HEK293T (cell line): ENCODE measurements at places on chromosomes 3 and 15.

DNA sequence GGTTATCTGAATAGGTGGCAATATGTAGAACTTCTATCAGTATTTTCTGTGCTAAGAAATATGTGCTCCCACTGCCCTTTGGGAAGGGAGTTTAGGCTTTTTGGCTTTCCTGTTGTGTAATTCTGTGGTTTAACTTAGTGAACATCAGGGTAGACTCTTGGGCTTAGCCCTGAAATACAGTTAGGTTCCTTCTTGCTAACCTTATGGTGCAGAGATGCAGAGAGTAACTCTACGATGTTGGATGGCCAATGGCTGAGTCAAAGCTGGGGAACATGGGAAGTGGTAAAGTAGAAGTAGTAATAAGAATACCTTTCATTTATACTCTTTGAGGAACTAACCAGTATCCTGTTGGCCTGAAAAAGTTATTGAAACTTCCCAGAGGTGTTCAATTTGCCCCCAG, 80.8 kb upstream of the IL12A start:
- no peak for DNase-seq

DNA sequence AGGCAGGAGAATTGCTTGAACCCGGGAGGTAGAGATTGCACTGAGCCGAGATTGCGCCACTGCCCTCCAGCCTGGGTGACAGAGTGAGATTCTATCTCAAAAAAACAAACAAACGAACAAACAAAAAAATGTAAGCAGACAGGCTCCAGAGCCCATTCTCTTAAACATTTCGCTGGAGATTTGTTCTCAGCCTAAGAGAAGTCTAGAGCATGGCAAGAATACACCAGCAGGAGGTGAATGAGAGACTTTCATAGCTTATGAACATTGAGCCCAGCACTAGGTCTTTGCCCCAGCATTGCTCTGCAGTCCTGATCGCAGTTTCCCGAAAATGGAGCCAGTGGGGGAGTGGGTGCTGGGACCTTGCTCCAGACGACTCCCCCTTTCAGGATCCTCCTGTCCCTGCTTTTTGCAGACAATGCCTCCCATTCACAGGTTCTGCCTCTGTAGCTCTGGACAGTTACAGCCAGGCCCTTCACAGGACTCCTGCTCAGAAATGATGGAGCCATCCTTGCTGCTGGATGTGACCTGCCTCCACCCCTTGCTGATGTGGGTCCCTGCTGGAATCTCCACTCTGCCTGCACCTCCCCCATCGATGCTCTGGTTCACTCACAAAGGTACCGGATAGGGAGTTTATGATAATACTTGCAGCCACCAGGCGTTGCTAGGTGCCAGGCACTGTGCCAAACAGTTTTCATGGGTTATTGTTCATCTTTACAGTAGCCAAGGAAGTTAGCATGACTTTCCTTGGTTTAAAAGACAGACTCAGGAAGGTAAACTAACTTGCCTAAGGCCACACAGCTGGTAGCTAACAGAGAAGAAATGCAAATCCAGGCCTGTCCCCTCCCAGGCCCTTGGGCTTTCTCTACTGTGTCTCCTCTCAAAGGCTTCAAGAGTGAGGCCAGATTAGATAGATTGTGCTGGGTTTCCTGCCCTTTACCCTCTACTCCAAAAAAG, 329.7 kb upstream of the TLE3 start:
- DNase-seq: no peak

DNA sequence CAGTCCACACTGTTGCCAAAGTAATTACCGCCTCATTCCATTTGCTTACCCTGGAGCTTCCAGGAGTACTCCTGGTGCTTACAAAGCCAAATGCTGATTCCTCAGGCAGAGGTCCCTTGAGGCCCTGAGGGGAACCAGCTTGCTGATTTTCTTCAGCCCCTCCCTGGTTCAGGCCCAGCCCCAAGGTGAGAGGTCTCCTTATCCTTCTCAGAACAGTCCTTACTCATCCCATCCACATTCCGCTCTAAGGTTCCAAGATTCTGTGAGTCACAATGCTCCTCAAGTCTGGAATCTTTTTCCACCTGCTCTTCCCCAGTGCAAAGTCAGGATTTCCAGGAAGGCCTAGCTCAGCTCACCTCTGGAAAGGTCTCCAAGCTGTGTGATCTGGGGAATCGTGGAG, 1.8 kb upstream of the ATP10A start:
- DNase-seq: no peak

GRCh38 chr3:190265126-190265525, 57.1 kb downstream of the CLDN1 start:
- DNase-seq: no peak
